Umbilical cord (tissue), 2 donors: ENCODE measurements at places on chromosomes 4 and X. TPM values are rescaled to one million over a fixed set of nuclear protein-coding genes. Genes with fewer than 3 reads are reported as not detected.
A peak's percentile ranks its signal among the peaks of the same experiment; 100 is the strongest.

The CFAP47 gene
- total RNA-seq, result 0.96 TPM

The TMEM150C gene
- 4.3 TPM for total RNA-seq

The NOX1 gene
- total RNA-seq, result 0.96 TPM

DNA sequence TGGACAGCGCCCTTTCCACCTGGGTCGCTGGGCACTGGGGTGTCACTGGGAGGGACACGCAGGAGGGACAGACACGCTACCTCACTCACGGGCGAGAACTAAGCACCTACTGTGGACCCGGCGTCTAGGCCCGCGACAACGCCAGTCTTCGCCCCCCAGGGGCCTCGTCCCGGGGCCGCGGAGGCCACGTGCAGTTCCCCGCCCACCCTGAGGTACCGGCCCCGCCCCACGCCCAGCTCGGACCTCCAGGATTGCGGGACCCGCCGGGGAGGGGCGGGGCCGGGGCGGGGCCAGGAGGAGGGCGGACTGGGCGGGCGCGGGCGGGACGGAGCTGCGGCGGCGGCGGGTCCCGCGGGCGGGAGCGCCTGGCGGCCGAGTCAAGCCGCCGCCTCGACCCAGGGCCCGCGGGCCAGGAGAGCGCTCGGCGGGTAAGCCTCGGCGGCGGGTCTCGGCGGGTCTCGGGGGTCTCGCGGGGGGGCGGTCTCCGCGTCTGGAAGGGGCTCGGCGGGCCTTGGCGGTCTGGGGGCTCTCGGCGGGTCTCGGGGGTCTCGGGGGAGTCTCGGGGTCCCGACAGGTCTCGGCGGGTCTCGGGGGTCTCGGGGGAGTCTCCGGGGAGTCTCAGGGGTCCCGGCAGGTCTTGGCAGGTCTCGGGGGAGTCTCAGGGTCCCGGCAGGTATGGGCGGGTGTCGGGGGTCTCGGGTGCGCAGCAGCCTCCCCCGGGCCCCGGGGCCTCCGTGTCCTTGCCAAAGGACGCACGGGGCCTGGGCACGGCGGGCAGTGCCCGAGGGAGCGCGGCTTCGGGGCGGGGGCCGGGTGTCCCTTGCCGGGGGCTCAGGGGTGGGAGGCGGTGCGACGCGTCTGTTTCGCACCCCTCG lies at the start of gene SH3BP2:
TSS of gene SH3BP2 (plus strand) at position 375 of the 875 bp plus-strand sequence. CDS start 27,533 bp downstream, outside the sequence.
- DNase-seq, result peak; percentile 77

- DNase-seq, result no peak
Observed at GRCh38 chr4:112516066-112516470, at the start of gene NEUROG2. TSS of gene NEUROG2 (minus strand) at chr4:112516180. CDS start at chr4:112515475, 705 bp downstream.

The MAGEC3 gene
- total RNA-seq, result not detected

The MAGEB1 gene
- 0.96 TPM for total RNA-seq

The MAOB gene
- total RNA-seq, result 0.48 TPM

DNA sequence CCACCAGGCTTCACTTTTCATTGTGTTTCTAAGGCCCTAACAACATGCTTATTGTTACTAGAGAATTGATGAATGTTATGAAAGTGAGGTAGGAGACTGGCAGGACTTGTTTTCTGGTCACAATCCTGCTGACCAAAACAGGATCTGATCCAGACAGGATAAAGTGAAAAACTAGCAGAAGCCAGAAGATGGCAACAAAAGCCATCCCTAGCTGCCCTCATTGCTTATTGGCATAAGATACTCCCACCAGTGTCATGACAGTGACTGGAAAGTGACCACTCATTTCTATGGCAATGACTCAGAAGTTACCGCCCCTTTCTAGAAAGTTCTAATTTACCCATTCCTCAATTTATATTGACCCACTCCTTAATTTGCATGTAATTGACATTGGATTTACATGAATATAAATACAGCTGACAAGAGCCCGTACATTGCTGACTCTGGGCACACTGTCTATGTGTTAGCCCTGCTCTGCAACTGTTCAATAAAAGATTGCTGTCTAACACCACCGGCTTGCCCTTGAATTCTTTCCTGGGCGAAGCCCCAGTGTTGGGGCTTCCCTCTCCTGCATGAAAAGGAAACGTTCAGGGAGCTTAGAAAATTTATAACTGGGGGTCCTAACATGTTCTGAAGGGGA lies 30.0 kb upstream of the FGG start:
- no peak for DNase-seq

DNA sequence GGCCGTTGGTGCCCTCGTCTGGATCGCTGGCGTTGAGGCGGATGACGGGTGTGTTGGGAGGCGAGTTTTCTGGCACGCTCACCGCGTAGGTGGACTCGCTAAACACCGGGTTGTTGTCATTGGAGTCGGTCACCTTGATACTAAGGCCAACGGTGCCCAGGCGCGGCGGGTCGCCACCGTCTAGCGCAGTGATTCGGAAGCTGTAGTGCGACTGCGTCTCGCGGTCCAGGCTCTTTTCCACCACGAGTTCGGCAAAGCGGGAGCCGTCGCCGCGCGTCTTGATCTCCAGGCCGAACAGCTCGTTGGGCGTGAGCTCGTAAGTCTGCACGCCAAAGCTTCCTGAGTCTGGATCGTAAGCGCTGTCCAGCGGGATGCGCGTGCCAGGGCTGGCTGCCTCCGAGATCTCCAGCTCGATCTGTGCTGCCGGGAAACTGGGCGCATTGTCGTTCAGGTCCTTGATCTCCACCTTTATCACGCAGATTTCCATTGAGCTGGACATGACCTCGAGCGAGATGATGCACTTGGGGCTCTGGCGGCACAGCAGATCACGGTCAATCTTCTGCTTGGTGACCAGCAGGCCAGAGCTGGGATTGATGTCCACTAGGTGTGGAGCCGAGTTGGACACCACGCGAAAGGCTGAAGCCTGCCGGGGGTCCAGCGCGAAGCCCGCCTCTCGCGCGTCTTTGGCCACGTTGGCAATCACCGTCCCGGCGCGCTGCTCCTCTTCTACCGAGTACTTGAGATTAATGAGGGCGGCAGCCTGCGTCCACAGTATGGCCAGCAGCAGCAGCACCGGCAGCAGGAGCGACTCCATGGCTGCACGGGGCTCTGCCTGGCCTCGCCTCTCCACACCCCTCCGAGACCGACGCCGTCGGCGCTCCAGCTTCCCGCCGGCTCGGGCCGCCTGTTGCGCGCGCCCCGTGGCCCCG lies 2.0 kb downstream of the PCDH19 start:
- DNase-seq, result peak; percentile 34

GRCh38 chrX:101691835-101692234 lies 32.2 kb upstream of the ARMCX2 start:
- DNase-seq, result no peak

The PDE5A gene
- 56.8 TPM for total RNA-seq

The ACSL1 gene
- 154 TPM for total RNA-seq

- DNase-seq, result no peak
Observed at GRCh38 chr4:102253860-102254259, 91.4 kb downstream of the SLC39A8 start.

- DNase-seq, result no peak
Observed at GRCh38 chr4:156765277-156765676, 206.3 kb downstream of the PDGFC start.

DNA sequence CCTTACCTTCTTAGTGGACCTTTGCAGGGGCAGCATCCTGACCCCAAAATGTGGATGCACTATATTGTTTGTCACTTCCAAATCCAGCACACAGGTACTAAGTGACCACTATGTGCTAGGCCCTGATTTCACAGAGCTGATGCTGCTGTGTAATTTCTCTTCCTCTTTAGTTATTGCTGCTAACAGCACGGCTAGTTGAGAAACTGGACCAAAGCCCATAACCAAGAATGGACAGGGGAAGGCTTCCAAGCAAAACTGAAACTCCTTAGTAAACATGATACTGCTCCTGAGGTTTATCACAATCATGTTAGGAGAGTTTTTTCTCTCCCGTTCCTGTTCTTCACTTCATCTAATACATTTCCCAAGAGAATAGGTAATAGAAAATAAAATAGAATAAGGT lies 172.9 kb upstream of the TTC29 start:
- DNase-seq, result peak; percentile 69

The FGF16 gene
- total RNA-seq, result not detected

- DNase-seq, result peak; percentile 55
Observed at GRCh38 chr4:158050942-158051341, 121.9 kb downstream of the GASK1B start.

The EXOC1L gene
- total RNA-seq, result not detected
